ENCODE measurements at places on chromosomes 2 and 18.
A peak's percentile ranks its signal among the peaks of the same experiment; 100 is the strongest.

- no peak for DNase-seq
Observed at GRCh38 chr18:49648326-49648725, 86.5 kb downstream of the LIPG start.

GRCh38 chr2:233563663-233564430 lies 2.7 kb downstream of the USP40 start:
- no peak for DNase-seq

DNA sequence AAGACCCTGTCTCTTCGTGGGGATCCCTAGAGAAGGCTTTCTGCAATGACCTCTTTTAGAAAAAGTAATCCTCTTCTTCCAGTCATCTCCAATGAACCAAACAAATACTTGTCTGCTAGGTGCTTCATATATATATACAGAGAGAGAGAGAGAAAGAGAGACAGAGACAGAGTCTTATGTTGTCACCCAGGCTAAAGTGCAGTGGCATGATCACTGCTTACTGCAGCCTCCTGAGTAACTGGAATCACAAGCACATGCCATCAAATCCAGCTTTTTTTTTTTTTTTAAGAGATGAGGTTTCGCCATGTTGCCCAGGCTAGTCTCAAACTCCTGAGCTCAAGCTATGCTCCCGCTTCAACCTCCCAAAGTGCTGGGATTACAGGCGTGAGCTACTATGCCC lies 18.6 kb upstream of the PKDCC start:
- no peak for DNase-seq

DNA sequence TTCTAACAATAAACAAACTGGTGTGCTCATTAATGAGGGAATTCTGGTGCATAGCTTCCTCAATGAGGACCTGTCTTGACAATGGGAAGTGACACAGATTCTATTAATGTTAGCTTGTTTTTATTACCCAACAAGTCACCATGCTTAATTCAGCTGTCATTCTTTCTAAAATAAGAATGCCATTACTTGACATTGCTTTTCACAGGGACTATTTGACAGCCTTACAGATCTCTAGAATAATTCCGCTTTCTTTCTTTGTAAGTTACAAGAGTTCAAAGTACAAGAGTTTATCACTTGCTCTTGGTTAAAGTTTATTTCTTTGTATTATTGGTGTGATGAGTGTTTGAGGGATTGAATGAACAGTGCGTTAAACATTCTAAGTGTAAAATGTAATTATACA lies 127.0 kb upstream of the COL5A2 start:
- no peak for DNase-seq

- peak; percentile 97 for DNase-seq
Observed at GRCh38 chr2:85327822-85328617, at the start of gene TGOLN2. TGOLN2 (minus strand) TSS chr2:85327989; CDS start chr2:85327962, 27 bp downstream.

DNA sequence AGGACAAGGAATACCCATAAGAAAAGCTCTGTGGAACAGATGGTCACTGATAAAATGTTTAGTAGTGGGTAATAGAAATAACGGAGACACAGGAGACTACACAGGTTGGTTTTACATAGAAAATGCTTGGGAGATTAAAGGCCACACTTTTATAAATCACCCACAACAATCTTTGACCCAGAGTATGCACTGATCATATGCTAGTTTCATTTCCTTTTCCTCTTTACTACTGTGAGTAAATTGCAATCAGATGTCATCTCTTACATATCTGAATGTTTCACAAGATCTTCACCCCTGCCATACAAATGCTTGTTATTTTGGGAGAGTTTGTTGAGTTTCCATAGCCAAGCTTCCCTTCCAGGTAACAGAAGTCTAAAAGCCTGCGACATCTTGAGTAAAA lies 978.4 kb upstream of the KLHL29 start:
- no peak for DNase-seq

DNA sequence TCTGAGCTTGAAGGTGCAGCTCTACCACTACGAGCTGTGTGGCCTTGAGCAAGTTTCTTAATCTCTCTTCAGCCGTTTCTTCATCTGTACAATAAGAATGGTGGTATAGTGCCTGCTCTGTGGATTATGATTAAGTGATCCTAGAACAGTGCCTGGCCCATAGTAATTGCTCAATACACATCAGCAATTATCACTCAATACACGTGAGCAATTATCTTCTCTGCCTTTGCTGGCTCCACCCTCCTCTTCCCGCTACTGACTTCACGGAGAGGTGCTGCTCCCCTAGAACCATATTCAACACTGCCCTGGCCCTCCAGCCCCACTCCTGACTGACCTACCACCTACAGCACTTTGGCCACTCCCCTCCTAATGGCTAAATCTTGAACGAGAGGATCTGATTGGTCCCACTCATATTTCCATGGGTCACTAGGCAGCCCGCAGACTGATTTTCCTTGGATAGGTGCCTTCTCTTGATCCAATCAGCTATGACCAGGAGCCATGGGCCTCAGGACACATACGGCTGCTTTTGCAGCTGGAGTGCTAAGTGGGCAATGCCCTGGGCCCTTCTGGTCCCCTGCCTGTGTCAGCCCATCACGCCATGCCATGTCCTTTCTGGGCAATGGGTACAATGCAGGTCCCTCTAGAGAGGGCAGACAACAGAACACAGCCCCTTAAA lies 77.5 kb downstream of the STPG4 start:
- no peak for DNase-seq

- no peak for DNase-seq
Observed at GRCh38 chr2:726169-726568, 49.0 kb upstream of the TMEM18 start.

DNA sequence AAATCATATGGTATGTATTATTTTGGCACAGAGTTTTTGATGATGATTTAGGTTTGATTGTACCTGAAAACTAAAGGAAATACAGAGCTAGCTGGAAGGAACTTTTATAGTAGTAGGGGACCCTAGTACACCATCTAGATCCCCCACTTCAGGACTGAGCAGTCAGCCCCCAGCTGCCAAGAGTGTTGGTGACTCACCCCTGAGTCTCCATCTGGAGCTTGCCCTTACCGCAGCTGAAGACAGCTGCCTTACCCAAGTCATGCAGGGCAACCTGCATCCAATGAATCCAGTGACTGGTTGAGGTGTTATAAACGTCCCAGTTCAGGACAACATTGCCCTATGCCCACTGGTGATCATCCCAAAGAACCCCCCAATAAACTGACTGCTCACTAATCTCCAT lies 15.3 kb downstream of the PMS1 start:
- no peak for DNase-seq

DNA sequence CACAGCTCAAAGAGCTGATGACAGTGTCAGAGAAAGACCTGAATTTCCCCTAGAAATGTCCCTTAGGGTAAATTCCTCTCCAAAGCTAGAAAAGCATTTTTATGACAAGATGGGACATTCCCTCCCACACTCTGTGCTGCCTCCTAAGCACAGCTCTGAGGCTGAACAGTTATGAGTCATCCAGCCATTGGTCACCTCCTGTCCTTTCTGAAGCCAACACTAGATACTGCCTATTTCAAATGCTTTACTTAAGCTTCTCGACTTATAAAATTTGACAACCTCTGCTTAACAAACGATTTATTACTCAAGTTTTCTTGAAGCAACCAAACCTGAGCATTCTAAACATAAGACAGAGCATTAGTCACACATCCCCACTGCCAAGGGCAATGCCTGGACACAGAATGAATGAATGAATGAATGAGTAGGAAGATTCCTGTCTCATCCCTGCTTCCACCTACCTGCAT lies 35.4 kb downstream of the B4GALT6 start:
- DNase-seq: no peak

- no peak for DNase-seq
Observed at GRCh38 chr2:159052157-159052601, 83.7 kb downstream of the TANC1 start.

- no peak for DNase-seq
Observed at GRCh38 chr2:190497428-190497827, 37.1 kb downstream of the NEMP2 start.
